ENCODE measurements at places on chromosomes 2 and 18.

DNA sequence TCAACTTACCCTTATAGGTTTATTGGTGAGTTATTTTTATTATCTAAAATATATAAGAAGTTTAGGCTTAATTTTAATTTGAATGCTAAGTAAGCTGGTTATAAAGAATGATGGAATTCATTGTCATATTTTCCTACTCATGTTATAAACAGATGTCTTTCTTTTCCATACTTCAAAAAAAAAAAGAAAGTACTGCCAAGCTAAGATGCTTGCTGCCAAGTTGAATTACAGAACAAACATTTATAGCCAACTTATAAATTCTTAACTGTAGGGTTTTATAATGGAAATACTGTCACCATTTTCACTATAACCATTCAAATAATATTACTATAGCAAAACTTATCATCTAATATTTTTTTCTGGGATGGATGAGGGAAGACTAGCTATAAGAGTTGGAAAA, 676.0 kb downstream of the NRXN1 start:
- no peak for DNase-seq

DNA sequence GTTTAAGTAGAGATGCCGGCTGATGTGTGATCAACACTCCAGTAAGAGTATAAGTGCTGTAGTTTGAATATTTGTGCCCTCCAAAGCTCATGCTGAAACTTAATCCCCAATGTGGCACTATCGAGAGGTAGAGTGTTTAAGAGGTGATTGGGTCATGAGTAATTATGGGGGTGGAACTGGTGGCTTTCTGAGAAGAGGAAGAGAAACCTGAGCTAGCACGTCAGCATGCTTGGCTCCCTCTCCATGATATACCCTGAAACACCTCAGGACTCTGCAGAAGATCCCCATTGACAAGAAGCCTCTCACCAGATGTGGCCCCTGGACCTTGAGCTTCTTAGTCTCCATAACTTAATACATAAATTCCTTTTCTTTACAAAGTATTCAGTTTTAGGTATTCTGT, 584.8 kb downstream of the TSN start:
- no peak for DNase-seq

DNA sequence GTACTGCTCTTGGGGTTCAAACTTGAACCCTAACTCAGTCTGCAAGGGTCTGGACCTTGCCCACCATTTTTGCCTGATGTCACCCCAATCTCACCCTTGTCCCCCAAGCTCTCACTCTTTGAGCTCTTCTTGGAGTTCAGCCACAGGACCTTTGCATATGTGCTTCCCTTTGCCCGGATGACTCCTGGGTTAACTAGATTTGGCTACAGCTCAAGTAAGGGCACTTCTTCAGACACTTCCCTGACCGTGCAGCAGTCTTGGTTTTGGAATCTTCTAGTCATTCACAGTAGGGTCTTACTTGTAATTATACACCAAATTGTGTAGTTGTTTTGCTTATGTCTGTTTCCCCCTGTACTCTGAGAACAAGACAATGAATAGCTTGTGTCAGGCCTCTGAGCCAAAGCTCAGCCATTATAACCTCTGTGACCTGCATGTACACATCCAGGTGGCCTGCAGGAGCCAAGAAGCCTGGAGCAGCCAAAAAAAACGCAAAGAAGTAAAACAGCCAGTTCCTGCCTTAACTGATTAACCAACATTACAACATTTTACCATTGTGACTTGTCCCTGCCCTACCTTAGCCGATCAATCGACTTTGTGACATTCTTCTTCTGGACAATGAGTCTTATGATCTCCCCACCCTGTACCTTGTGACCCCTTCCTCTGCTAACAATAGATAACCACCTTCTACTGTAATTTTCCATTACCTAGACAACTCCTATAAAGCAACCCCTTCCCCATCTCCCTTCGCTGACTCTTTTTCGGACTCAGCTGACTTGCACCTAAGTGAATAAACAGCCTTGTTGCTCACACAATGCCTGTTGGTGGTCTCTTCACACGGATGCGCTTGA, 1.0 kb upstream of the MOGAT1 start:
- DNase-seq, result peak; percentile 73

DNA sequence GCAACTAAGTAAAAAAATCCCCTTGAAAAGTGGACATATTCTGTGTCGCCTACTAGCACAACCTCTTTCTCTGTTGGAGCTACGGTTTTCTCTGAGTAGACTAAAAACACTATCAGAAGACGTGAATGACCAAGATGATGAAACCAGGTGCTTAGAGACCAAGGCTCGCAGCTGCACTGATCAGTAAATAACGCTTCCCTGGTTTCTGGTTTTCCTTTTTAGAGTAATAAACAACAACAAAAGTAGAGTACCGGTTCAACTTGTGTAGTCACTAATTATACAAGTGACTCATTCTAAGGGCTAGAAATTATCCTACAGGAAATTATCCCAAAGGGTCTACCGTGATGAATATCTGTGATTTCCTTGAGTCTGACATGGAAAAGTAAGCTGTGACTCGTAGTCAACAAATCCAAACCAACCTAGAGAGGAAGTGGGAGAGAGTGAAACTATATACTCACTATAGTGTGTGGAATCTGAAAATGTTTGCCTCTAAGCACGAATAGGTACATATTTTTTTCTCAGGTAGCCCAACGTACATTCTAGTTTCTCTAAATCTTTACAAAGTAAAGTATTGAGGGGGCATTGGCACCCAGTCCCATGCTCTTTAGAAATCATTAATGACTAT, 17.8 kb downstream of the RASGRP3 start:
- DNase-seq, result no peak

DNA sequence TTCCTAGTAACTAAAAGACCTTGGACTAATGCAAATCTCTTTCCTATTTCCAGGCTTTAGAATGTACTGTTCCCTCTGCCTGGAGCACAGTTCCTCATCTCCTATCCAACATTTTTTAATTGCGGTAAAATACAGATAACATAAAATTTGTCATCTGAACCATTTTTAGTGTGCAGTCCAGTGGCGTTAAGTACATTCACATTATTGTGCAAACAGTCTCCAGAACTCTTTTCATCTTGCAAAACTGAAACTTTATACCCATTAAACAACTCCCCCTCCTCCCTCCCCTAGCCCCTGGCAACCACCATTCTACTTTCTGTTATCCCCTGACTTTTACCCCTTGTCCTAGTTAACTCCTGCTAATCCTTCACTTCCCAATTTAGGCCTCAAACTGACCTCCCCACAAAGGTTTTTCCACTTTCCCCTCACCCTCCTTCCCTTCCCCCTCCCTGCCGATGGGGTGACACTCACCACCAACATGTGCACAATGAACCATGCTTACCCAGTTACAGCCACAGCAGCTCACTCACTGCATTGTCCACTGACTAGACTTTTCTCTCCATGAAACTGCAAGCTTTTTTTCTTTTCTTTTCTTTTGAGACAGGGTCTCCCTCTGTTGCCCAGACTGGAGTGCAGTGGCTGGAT, 54.8 kb downstream of the KIAA2012 start:
- DNase-seq, result no peak

- DNase-seq, result no peak
Observed at GRCh38 chr2:188142636-188143295, 148.9 kb upstream of the GULP1 start.

- no peak for DNase-seq
Observed at GRCh38 chr2:68537011-68537410, 69.6 kb downstream of the APLF start.

DNA sequence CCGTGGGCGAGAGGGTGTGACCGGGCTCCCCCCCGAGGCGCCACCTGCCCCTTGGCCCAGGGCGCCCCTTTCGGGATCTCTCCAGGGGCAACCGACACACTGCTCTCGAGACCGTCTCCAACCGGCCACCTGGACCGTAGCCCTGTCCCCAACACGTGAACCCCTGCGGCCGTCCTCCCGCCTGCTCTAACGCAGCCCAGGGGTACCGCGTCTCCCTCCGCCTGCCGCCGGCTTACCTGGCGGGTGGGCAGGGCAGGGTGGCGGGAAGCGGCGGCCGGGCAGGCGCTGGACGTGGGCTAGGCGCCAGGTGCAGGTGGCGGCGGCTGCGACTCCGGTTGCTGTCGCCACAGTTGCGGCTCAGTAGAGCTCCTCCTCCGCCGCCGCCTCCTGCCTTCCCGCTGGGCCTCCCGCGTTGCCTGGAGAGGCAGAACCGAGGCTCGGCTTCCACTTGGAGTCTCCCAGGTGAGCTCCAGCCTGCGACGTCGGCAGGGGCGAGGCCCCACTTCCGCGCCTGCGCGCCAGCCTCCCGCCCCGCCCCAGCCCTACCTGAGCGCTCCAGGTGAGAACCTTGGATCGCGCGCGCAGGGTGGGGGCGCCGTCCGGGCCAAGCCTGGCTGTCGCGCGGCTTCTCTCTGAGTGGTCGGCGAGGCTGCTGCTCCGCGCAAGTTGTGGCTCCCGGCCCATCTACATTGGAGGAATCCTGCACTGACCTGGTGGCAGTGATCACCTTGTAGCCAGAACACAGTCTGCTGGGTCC, at the start of gene GALNT3:
GALNT3 (minus strand) TSS at position 469 of the 757 bp plus-strand sequence. CDS start 23,547 bp downstream, outside the sequence.
- DNase-seq, result peak; percentile 59

GRCh38 chr2:168443818-168444217, 12.3 kb upstream of the CERS6 start:
- DNase-seq, result no peak

- DNase-seq, result no peak
Observed at GRCh38 chr2:130729322-130730299, 741 bp downstream of the GPR148 start.

GRCh38 chr2:460861-461260, 173.0 kb upstream of the ALKAL2 start:
- no peak for DNase-seq

- no peak for DNase-seq
Observed at GRCh38 chr2:39739386-39739785, 39.7 kb downstream of the THUMPD2 start.

DNA sequence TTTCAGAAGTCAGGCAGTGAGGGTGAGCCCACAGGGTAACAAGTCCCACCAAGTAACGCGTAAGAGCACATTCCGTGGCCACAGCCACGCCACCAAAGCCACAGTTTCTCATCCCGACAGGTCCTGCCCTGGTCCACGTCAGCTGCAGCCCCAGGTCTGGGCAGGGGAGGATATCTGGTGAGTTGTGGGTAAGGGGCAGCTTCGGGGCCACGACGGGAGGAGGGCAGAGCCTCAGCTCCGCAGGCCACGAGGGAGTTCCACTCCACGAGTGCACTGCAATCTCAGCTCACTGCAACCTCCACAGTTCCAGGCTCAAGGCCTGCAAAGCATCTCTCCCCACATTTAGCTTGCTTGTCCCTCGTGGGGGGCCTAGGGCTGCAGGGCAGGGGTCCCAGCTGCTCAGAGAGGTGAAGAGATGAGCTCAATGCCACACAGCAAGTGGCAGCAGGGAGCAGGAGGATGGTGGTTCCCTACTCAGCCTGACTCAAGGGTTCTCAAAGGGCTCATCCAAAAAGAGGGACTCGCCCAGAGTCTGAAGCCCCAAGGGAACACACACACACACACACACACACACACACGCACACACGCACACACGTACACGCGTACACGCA, 12.5 kb downstream of the SNORC start:
- DNase-seq, result peak; percentile 33

DNA sequence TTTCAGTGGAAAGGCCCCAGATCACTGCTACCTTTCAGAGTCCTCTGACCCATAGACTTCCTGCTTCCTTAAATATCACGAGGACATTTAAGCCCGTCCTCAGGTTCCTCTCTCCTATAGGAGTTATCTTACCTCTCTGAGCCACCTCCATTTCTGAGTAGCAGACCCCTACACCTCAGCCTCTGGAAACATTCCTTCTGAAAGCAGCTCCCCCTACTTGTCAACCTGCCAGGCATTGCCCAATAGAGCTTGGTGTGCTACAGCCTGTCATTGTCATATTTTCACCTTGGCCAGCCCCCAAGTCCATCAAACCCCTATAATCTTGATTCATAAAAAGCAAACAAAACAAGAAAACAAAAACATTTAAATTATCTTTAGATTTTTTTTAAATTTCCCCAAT, 717.9 kb upstream of the SLC8A1 start:
- no peak for DNase-seq

DNA sequence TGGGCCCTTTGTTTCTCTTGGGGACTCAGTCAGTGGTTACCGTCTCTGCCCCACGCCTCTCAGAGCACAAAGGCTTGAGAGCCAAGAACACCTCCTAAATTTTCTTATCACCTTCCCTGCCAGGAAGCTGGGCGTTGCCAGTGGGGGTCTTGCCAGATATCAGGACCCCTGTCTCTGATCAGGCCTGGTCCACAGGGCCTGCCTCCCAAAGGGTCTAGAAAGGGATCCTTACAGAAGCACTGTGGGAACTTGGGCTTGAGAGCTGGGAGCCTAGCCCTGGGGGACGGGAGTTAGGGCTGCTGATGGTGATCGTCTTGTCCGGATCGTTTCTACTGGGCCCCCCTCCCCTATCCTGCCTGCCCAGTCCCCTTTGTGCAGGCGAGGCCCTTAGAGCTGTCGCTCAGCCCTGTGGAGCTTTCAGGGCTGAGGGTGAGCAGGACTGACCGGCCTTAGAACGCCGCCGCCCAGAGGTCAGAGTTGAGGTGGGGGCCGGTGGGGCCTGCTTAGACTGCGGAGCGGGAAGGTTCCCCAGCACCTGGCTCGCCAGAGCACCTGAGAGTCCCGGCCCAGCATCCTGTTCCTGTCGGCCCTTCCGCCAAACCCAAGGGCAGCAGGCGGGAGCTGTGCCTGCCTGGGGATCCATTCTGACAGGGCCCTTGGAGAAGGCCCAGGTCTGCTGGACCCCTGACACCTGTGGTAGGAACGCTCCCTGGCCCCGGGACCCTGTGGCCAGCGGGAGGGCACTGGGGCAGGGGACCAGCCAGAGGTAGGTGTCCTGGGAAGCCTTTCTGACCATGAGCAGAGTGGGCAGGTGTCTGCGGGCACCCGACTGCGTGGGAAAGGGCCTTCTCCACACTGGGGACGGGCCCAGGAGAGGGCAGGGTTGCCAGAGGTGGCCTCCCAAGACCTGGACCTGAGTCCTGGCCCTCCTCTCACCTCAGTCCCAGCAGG, 956 bp downstream of the ESPNL start:
- peak; percentile 41 for DNase-seq

- no peak for DNase-seq
Observed at GRCh38 chr2:46849046-46849715, 66.4 kb downstream of the MCFD2 start.
